Skeletal muscle cell (primary cell): ENCODE measurements at places on chromosomes 6 and 20.

DNA sequence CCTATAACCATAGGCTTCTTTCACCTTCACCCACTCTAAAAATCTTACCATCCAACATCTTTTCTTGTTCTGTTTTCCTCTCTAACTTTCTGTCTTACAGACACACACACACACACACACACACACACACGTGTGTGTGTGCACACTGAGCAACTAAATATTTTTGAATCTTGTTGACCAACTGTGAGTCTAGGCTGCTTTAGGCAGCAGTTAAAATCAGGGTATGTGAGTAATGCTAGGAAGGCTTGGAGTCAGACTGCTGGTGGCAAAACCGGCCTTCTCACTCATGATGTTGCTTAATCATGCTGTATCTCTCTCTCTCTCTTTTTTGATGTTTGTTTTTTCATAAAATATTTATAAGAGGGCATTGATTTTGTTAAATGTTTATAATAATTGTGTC is 103.1 kb upstream of the TBX18 start:
- DNase-seq: peak; percentile 77

DNA sequence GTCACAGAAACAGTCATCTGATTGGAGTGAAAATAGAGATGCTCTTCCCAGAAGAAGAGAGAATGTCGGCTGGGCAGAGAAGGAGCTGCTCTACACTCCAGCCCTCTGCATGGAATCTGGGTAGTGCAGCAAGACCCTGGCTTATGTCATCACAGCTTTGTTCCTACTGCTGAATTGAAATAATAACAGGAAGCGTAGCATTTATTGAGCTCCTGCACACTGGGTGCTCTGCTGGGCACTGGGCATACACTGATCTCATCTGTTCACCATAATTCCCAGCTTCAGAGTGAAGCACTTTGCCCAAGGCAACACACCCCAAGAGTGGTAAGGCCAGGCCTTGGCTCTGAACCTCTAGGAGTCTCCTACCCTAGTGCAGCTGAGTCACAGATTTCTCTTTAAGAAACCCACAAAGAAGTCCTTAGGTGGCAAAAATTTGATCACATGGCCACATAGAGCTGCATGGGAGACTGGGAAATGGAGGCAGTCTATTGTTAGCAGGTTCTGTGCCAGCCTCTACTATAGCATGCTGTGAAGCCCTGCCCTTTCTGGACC is 3.9 kb upstream of the SDCBP2 start:
- DNase-seq: no peak

DNA sequence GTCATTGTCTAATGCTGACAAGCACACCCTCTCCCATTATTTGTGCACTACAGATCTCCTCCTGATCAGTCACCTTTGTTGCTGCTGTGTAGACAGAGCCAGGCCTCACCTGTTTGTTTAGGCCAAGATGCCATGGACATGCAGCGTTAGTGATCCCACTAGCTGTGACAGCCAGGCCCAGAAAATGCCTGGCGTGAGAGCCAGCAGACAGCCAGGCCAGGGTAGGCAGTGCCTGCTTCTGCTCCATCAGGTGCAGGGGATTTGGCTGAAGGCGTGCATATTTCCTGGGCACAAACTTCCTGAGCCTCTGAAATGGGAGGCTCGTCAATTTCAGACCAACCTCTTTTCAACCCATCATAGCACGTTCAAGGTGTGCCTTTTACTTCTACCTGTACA is 27.3 kb downstream of the MANBAL start:
- no peak for DNase-seq

GRCh38 chr20:53517146-53517545 is 76.5 kb downstream of the ZNF217 start:
- no peak for DNase-seq

GRCh38 chr6:73505142-73505541 is 15.7 kb downstream of the EEF1A1 start:
- no peak for DNase-seq

- DNase-seq: no peak
Measured at GRCh38 chr20:59221049-59221706, 57.6 kb downstream of the ZNF831 start.

GRCh38 chr20:63226042-63226943 is 9.4 kb upstream of the BIRC7 start:
- no peak for DNase-seq

DNA sequence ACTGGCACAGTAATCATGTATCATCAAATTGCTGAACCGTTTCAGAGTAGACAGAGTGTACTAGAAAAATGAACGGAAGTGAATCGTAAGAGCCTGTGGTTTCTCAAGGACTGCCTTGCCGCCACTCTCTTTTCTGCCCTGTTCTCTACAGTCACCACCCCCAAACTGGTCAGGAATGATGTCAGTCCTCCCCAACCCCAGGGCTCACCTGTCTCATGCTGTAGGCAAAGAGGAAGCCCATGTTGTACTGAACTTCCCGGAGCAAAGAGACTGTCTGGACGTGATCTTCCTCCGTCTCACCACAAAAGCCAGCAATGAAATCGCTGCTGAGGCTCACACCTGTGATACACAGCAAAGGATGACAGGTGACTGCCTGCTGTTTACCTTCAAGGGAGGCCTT is 31.0 kb downstream of the CDK5RAP1 start:
- DNase-seq: no peak

DNA sequence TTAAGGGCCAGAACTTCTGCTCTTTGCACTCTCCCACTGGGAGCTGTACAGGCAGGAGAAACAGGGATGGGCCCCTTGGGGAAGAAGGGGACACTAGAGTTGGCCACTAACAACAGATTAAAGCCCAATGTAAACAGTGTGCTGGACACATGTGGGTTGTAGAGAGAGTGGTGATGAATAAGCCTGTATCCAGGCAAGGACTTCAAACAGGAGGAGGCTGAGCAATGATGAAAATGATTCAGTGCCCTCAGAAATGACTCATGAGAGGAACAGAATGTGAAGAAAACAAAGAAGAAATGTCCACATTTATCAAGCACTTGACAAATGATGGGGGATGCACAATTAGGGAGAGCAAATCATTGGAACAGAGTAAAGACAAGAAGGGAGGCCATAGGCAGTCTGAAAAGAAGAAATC is 242.3 kb downstream of the TBX18 start:
- peak; percentile 88 for DNase-seq

GRCh38 chr6:90521955-90522354 is 64.9 kb downstream of the MAP3K7 start:
- DNase-seq: no peak

- DNase-seq: no peak
Measured at GRCh38 chr20:17493173-17493572, 38.0 kb downstream of the BFSP1 start.
